ENCODE measurements at places on chromosomes 5 and 9. TPM values are rescaled to one million over a fixed set of nuclear protein-coding genes. Genes with fewer than 3 reads are reported as not detected.

- no peak for DNase-seq
Measured at GRCh38 chr5:76571559-76571958, 51.6 kb downstream of the F2RL2 start.

PCDHB4 gene
- not detected for polyA plus RNA-seq

DNA sequence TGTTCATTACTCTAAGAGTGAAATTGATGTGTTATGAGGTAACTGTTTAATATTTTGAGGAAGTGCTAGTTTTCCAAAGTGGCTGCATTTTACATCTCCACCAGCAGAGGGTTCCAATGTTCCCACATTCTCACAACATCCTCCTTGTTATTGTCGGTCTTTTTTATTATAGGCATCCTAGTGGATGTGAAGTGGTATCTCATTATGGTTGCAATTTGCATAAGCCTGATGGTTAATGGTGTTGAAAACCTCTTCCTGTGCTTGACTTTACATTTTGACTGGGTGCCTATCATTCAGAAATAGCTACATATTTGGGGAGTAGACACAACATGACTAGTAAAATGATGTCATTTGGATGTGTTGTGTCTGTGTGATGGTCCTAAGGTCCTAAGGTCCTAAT lies 143.6 kb downstream of the MRPS30 start:
- no peak for DNase-seq

CATSPER3 gene
- 0.51 TPM for polyA plus RNA-seq

F2RL2 gene
- not detected for polyA plus RNA-seq

Data from naive B cell (primary cell).